ENCODE measurements at places on chromosomes 13 and 19.

GRCh38 chr13:20239748-20240147, 7.6 kb upstream of the GJB6 start:
- DNase-seq: no peak

DNA sequence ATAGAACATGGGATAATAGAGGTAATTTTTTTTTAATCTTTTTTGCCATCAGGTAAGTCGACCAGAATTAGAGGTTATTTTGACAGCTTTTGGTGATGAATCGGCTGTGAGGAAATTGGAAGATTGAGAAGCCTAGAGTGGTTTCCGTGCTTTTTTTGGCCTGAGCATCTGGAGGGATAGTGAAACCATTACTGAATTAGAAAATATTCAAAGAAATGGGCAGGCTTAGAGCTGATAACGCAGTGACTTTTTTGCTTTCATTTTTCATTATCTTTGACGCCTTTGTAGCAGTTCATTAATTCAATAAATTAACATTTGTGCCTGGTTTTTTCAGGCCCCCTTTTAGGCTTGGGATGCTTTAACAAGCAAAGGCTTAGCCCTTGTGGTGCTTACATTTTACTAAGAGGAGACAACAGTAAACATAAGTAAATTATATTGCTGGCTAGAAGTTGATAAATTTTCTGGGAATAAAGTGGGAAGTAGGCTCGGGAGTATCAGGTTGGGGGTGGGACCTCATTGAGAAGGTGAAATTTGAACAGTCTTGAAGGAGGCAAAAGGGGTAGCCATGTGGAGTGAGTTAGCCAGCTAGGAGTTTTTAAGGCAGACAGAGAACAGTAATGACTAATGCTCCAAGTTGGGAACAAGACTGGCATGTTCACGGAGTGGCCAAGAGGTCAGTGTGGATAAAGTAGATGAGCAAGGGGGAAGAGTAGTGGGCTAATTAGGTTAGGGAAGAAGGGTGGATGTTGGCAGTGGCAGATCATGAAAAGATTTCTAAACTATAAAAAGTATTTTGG, 36.5 kb downstream of the GTF2F2 start:
- DNase-seq: no peak

GRCh38 chr13:110575322-110576069, 14.0 kb upstream of the RAB20 start:
- peak; percentile 21 for DNase-seq

- no peak for DNase-seq
These were observed 11.2 kb upstream of the COMP start for GRCh38 chr19:18802354-18802753.

DNA sequence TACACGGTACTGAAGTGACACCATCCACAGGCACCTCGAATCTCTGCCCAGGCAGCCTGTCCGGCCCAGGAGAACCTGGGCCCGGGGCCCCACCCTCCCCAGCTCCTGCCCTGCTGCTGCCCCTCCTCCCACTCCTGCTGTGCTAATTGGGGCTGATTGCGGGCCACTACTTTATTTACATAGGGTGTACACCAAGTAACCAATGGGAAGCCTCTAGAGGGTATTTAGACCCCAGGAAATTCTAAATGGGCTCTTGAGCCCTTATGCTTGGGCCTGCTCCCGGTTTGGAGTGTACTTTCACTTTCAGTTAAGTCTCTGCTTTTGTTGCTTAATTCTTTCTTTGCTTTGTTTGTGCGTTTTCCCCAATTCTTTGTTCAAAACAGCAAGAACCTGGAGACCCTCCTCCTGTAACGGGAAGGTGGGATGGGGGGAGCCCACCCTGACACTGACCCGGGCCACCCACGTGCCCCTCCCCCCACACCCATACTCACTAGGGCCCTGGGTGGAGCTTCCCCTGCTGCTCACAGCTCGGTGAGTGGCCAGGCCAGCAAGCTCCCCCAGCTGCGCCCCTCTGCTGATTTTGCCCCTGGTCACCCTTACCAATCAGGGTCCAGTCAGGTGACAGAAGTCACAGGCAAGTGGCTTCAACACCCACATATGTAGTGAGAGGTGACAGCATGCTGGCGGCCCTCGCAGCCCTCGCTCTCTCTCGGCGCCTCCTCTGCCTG, 9.4 kb downstream of the SCGB2B2 start:
- DNase-seq: no peak

DNA sequence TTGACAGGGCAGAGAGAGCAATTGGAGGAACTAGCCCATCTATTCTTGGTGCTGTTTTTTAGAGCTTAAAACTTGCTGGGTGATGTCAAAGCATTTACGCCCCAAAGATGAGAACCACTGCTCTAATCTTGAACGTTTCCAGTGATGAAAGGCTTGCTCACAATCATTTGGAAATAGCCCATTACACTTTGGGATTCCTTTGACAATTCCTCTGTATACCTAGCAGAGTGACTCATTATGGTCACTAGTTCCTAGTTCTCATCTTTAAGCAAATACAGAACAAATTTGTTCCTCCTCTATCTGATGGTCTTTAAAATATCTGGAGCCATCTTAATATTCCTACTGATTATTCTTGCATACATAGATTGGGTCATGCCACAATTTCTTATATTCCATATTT, 112.3 kb downstream of the GPC6 start:
- no peak for DNase-seq

DNA sequence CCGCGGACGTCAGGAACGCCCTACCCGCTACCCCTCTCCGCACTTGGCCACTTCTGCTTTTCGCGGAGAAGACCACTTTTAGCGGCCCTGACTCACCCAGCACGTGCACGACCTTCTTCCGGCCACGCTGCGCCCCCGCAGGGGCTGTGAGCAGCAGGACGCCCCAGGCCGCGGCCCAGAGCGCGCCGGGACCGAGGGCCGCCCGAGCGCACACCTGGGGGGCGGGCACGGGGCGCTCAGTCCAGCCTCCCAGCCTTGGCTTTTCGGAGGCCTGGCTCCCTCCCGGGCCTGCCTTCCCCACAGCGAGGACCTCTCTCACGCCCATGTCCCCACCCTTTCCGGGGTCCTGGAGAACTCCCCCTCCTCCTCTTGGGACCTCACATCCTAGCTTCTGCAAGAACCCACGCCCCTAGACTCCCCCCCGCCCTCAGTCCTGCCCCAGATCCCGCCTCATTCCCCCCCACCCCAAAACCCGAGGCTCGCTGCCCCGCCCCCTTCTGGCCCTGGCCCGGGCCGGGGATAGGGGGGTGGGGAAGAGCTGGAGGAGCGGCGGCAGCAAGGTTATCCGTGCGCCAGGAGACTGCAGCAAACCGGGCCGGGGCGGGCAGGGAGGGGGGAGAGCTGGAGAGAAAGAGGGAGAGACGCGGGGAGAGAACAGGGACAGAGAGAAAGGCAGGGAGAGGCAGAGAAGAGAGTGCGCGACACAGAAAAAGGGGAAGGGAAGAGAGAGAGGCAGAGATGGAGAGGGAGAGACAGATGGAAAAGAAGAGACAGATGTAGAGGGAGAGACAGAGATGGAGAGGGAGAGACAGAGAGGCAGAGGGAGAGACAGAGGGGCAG, 11.5 kb downstream of the TM6SF2 start:
- DNase-seq: no peak

DNA sequence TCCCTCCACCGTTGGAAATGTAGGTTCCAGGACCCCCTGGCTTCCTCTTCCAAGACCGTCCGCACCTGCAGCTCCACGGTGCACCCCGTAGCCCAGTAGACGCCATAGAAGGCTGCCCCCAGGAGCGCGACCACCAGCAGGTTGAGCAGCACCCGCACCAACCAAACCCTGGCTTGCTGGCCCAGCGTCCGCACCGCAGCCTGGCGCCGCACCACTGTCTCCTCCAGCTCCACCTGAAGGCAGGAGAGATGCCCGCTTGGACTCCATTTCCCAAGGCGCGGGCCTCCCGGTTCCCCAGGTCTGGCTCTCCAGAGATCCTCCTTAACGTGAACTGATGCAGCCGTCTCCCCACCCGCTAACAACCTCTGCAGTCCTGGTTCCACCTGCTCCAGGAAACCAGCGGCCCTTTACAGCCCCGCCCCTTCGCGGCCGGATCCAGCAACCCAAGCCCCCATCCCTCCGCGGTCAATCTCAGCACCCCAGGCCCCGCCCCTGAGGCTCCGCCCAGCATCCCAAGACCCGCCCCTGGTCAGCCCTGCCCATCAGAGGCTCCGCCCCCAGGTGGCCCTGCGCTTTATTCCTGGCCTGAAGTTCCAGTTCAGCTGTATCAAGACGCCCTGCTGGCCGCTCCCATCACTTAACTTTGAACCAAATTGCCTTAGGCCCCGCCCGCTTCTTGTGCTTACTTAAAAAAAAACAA, 5.0 kb upstream of the LENG1 start:
- DNase-seq: peak; percentile 92

DNA sequence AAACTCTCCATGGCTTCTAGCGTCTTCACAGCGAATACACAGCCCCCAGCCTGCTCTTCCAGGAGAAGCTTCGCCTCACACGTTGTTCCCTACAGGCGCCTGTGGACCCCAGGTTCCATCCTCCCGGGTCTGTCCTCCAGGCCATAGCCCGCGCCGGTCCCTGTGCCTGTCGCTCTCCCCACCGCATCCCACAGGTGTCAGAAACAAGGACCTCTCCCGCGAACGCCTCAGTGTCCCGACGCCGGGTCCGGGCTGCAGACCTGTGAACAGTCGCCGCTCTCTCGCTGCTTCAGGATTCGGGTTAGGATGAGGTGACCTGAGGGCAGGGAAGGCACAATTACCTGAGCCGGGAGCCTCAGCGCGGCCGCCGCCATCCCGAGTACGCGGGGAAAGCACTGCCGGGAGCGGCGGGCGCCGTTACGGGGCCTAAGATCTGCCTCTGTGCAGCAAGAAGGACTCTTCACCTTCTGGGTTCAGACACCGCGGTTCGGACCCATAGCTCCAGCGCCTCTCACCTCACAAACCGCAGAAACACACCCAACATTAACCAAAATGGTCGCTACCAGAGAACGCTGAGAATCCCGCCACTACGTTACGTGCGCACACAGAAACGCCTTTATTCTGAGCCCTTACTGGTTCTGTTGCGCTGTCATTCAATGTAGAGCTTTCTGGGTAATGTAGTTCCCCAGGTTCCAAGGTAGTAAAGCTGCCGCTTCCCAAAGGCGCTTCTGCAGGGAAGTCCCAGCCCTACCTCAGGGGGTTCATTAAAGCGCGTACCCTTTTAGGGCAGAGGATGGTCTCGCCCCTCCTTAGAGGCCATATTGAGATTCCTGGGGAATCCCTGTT, at the start of gene ZNF418:
ZNF418 (minus strand) TSS at position 583 of the 846 bp plus-strand sequence. CDS start 1,580 bp downstream, outside the sequence.
- DNase-seq: peak; percentile 19

GRCh38 chr13:34914416-34914815, 27.7 kb upstream of the NBEA start:
- no peak for DNase-seq

- no peak for DNase-seq
These were observed 9.9 kb upstream of the FBXW9 start for GRCh38 chr19:12706332-12706718.

DNA sequence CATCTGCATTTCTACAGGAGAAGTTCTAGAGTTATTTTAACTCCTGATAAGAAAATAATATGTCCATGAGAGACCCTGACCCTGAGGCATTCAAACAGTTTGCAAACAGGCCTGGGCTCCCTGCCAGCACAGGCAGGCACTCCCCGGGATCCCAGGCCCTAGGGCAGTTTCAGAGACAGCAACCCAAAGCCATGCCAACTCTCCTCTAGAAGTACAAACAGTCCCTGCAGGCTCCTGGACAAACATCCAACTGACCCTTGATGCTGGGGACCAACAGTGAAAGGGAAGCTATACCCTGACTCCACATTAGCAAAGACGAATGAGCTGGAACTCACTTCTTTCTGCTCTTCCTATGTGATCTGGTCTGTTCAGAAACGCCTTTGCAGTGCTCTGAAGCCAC, 44.8 kb downstream of the CCDC70 start:
- DNase-seq: no peak

DNA sequence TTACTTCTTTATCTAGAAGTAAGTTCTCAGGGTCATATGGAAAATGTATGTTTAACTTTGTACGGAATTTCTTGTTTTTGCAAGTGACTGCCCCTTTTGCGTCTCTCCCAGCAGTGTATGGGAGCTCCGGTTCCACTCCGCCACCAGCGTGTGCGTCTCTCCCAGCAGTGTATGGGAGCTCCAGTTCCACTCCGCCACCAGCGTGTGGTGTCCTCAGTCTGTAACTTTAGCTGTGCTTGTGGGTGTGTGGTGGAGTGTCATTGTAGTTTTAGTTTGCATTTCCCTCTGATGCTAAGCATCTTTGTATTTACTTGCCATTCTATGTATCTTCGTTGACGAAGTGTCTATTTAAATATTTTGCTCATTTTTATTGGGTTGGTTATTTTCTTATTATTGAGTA, 2.4 kb downstream of the CUL4A start:
- DNase-seq: no peak

GRCh38 chr19:31459430-31459829, 110.2 kb upstream of the TSHZ3 start:
- no peak for DNase-seq

DNA sequence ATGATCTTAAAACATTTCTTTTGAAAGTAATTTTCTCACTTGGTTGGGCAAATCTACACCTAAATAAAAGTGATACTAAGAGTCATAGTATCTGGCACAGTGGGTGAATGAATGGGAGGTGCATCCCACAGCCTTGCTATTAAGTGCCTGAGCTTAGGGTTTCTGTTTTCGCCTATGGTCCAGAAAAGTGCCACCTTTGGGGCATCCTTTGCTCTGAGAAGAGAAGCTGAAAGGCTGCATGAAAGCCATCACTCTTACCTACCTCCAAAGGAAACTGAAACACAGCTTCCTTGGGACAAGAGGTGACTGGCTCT, 55.6 kb upstream of the AKAP11 start:
- DNase-seq: no peak

- no peak for DNase-seq
These were observed 11.4 kb downstream of the ALOX5AP start for GRCh38 chr13:30746791-30747190.

- no peak for DNase-seq
These were observed 169.1 kb upstream of the SOX1 start for GRCh38 chr13:111897846-111898215.

DNA sequence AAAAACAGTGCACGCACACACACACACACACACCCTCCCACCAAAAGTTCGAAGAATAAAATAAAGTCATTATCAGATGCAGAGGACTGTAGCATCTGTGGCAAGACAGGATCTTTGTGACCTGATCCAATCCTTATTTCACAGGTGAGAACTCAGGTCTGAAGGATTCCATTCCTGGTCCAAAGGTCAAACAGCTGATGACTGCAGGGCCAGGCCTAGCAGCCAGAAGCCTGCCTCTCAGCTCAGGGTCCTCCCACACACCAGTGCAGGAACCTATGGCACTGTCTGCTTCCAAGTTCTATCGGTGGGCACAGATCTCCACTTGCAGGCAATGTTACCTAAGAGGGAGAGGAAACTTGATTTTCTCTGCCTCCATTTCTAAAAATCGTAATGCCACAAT, 57.5 kb downstream of the SERP2 start:
- no peak for DNase-seq

GRCh38 chr19:6091771-6092291, 18.5 kb downstream of the RFX2 start:
- no peak for DNase-seq

DNA sequence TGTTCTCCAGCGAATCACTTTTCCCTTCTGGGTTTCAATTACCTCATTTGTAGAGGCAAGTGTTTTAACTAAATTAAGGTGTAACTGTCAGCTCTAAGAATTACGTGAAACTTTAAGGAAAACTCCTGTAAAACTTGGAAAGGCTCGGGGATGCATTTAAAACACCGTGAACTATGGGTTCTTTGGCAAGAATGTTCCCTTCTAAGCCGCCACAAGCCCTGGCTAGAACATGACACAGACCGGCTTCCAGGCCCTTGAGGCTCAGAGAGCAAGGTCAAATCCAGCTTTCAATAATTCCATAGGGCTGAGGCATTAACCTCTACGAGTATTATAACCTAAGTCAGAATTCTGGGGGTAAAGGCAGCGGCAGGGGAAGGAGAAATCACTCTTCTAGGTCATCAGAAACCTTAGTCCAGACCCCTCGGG, 685 bp downstream of the VWA8 start:
- DNase-seq: no peak
